ENCODE measurements at places on chromosomes 5 and 9.
A peak's percentile ranks its signal among the peaks of the same experiment; 100 is the strongest.

GRCh38 chr5:137791387-137791786 is 37.2 kb upstream of the HNRNPA0 start:
- DNase-seq = no peak

DNA sequence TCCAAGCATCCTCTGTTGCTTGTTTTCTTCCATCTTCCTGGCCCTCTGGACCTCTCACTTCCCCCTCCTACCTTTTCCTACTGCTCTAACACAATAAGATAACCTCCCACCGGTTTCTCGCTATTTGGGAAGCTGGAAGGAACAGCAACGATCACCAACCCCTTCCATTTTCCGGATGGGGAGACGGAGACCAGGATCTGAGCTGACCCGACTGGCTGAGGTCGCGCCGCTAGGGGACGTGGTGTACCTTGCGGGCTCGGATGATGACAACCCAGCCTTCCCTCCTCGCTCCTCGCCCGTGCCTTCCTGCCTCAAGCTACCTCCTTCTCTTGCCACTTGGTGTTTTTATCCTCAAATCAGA is 1.9 kb downstream of the LPAR1 start:
- DNase-seq = peak; percentile 74

GRCh38 chr5:126837906-126838539 is 61.1 kb downstream of the LMNB1 start:
- DNase-seq = no peak

DNA sequence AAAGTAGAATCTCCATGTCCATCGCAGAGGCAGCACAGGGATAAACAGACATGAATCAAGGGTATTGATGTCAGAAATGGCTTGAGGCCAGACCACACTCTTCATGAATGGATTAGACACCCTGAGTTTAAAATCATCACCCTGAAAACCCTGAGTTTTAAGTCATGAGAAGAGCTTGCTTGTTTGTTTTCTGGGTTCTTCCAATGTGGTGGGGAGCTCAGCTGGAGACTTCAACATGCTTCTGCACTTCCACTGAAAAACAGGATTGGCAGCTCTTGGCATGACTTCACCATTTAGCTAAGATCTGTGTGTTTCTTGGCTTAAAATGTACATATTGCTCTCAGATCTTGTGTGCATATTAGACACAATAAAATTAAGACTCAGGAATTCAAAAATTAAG is 9.8 kb downstream of the GCNT4 start:
- no peak for DNase-seq

- DNase-seq = no peak
Measured at GRCh38 chr9:6630502-6631206, 14.9 kb downstream of the GLDC start.

- no peak for DNase-seq
Measured at GRCh38 chr9:13807118-13807517, 506.8 kb downstream of the NFIB start.

DNA sequence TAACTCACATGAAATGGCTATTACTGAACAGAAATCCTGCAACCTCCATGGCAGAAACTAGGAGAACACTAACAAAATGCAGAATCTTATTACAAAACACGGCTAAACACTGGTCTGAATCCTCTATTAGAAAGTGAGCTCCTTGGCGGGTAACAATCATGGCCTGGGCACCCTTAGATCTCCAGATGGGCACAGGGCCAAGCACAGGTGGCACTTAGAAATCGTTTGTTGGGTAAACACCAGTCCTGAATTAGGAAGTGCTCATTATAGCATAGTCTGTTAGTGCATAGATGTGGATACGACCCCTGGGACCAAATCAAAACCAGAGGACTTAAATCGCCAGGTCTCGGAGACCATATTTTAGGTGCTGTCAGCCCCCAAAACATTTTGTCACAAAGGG is 14.4 kb downstream of the VDAC1 start:
- no peak for DNase-seq

- DNase-seq = no peak
Measured at GRCh38 chr5:149546974-149547373, 4.3 kb downstream of the CSNK1A1 start.

- no peak for DNase-seq
Measured at GRCh38 chr5:6083311-6083978, 294.9 kb downstream of the MED10 start.

- DNase-seq = no peak
Measured at GRCh38 chr5:151063142-151063989, 17.5 kb downstream of the TNIP1 start.

DNA sequence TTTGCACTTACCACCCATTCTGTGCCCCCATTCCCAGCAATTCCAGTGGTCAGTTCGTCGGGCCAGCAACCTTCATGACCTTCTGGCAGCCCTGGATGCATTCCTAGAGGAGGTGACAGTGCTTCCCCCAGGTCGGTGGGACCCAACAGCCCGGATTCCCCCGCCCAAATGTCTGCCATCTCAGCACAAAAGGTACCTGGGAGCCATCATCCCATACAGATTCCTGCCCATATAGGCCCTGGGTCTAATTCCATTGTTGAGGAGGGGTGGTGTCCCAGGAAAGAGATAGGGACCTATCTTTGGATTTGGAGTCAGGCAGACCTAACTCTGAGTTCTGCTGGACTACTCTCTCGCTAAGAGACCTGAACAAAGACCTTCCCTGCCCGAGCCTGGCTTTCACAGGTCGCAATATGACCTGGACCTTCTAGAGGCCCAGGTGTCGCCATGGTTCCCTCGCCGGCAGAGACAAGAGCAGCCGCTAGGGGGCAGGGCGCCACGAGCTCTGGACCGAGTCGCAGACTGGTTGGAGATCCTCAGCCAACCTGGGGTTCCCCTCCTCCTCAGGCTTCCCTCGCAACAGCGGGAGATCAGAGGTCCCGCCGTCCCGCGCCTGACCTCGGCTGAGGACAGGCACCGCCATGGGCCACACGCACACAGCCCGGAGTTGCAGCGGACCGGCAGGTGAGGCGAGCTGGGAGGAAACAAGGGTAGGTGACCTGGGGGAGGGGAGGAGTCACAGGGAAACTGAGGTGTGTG is 3.1 kb downstream of the SLC4A9 start:
- DNase-seq = peak; percentile 86

DNA sequence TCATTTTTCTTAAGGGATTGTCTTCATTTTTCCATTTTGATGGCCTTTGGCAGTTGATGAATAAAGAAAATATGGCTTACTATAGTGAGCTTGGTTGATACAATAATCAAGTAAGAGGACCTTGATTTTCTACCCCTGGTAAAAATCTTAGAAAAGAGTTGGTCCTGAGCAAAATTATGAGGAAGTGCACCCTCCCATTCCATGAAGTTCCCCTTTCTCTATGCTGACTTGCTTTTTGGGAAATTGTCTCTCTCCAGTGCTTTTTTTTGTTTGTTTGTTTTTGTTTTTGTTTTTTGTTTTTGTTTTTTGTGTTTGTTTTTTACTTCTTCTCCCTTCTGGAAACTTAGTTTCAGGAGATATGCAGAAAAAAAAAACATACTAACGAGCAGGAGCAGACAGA is 449.2 kb upstream of the ACTBL2 start:
- DNase-seq = no peak

- no peak for DNase-seq
Measured at GRCh38 chr9:132744881-132745755, 74.9 kb downstream of the GTF3C4 start.

DNA sequence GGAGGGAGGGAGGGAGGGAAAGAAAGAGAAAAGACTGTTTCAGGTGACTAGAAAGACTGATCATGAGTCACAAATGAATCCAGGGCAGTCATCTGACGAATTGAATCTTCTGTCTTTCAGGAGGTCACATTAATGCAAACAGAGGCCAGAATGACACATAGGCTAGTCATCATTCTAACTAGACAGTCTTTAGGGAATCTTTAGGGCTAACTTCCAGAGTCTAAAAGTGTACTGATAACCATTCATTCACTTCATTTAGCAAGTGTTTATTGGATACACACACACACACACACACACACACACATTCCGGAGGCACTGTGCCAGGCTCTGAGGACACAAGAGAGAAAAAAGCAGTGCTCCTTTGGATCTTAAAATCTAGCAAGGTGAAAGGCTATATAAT is 156.7 kb downstream of the EBF1 start:
- no peak for DNase-seq

DNA sequence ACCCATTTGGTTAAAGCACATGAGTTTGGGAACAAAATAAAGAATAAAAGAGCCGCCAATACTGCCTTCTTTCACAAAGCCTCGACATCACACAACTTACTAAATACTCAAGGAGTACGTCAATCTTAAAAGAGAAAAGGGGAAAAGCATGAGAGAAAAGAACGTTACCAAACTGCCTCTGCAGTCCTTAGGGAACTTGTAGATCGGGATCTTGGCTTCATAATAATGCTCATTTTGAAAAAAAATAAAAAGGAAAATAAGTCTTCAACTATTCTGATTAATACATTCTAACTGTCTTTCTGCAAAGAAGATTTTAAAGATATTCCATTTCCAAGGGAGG is 618.4 kb downstream of the PDE4D start:
- no peak for DNase-seq

GRCh38 chr9:137222190-137223077 is at the start of gene RNF208:
Gene RNF208, minus strand, starts transcription at chr9:137222240. Its CDS starts 1,028 bp downstream, at chr9:137221212.
- DNase-seq = peak; percentile 62

DNA sequence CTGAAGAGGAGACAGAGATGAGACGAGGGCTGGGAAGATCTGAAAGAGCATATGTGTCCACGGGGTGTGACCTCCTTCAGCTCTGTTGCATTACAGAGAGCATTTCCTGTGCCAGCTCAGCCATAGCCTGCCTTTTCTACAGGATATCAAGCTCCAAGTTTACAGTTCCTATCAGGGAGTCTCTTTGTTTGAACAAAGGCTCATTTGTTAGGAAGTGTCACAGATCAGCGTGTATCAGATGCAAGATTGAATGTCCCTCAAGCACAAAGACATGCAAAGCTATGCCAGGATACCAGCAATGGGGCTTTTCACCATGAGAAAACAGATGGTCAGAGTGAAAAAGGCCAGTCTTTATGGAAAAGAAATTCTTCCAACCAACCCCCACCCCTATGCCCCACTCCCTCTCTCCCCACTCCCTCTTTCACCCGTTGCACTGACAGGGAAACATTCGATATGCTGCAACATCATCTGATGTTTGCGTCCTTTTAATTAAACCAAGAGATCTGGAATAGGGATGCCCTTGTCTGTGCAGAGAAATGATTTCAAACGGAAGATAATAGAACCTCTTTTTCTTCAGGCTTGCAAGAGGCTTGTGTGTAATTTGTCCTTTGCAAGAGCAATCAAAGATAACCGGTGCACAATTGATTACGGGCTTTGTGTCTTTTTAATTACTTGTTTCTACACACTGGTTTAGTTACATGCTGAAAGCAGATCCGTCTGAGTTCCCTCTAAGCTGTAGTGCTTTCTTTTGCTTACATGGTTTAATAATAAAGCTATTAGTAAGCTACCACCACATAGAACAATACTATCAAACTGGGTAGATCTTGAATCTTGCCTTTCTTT is 263.1 kb upstream of the RGMB start:
- no peak for DNase-seq

DNA sequence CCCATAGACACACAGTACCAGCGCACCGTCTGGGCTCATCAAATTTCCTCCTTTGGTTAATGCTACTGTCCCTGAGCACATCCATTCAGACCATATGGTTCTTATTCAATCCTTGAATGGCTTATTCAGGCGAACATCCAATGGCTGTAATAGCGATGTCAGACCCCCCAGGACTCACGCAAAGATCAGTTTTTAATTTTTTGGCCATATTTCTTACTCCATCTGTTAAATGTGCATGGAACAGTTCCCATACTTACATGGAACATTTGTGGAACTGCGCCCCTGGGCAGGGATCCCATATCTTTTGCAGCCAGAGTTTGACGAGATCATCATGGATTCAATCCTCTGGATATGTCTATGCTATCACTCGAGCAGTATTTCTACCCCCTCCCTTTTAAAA is 213.2 kb downstream of the ADAMTS6 start:
- no peak for DNase-seq

- DNase-seq = no peak
Measured at GRCh38 chr5:131952301-131952857, 6.9 kb upstream of the MEIKIN start.

- peak; percentile 67 for DNase-seq
Measured at GRCh38 chr5:149063017-149063687, at the start of gene SH3TC2. Gene SH3TC2, minus strand, starts transcription at chr5:149063062. Its CDS starts 40 bp downstream, at chr5:149063022.

- DNase-seq = peak; percentile 53
Measured at GRCh38 chr5:107671742-107672210, 1.0 kb upstream of the EFNA5 start.

DNA sequence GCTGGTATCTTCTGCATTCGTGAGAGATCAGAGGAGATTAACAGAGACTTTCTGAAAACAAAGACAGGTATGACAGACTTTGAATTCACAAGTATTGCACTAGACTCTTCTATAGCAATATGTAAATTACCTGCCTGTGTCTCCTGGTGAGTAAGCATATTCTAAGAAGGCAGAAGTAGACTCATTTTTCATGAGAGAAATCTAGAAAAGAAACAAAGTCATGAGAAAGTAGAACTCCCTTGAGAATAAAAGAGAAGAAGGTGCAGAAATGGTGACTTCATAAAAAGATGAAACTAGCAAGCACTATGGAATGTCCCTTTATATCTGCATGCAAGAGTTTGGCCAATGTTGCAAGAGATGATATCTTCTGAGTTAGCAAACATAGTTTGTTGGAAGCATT is 419.8 kb downstream of the DMRT2 start:
- DNase-seq = no peak

DNA sequence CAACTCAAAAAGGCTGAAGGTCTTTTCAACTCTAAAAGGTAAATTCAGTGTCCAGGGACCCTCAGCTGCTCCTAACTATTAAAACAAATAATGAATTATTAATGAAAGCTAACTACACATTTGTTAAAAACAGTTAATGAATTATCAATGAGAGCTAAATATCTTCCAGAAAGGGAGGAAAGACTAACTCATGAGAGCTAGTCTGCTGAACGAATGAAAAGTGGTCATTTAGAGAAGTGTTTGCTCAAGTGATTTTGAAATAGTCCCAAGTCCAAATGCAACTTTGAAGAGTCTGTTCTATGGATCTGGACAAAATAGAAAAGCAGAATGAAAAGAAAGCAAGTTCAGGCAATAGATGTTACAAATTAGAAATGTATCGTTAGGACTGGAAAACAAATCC is 133.9 kb upstream of the SPEF2 start:
- peak; percentile 70 for DNase-seq

GRCh38 chr5:65213921-65214525 is 267.7 kb downstream of the ADAMTS6 start:
- peak; percentile 51 for DNase-seq

DNA sequence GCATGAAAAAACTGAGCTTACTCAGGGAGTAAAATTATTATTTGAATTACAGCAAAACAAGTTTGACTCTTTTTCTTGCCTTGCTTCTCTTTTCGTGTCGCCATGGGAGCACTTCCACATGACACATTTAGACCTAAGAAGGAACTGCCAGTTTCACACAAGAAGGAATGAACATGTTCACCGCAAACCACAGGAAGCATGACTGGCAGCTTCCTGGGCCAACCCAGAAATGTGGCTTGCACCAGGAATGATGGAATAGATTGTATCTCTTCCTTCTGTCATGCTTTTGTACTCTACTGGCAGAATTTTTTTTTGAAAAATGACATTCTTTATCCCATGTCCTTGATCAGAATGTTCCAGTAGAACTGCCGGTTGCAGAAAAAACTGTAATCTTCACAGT is 32.9 kb upstream of the MAN2A1 start:
- no peak for DNase-seq
